ENCODE measurements at places on chromosomes 16 and 17. TPM values are rescaled to one million over a fixed set of nuclear protein-coding genes. Genes with fewer than 3 reads are reported as not detected.
A peak's percentile ranks its signal among the peaks of the same experiment; 100 is the strongest.

The ARL4D gene
- total RNA-seq: 4.1 TPM

The P4HB gene
- 988 TPM for total RNA-seq

The HES7 gene
- total RNA-seq: not detected

DNA sequence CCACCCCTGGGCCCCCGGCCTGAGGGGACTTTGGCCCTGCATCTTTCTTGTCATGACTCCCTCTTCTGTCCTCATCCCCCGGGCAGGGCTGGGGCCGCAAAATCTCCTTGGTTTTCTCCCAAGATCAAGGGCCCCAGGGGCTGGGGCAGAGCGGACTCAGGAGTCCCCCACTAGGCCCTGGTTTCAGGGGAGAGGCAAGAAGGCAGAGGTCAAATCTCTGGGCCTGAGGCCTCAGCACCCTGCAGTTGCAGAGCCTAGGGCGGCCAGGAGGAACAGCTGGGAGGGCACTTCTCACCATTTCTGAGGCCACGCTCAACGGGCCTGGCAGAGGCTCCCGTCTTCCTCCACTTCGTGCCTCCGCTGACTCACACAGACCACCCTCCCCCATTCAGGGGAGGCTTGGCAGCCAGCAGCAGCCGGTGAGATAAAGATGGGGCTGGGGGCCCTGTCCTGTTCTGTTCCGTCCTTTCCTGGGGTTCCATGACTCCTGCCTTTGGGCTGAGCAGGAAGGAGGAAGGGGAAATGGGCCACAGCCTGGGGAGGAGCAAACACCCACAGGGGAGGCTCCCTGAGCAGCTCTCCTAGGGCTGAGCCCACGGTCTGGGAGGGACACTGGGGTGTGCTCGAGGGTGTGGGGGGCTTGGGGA is 12.4 kb downstream of the ZSCAN10 start:
- peak; percentile 66 for DNase-seq
- H3K4me1 ChIP-seq: peaks cover 25% of the 10 kb centered on the region
- H3K36me3 ChIP-seq: no peaks in the 10 kb centered on the region
- H3K27me3 ChIP-seq: no peaks in the 10 kb centered on the region
- no peak overlapping the region for H3K4me3 ChIP-seq
- H3K27ac ChIP-seq: peak overlapping the region; percentile 73

DNA sequence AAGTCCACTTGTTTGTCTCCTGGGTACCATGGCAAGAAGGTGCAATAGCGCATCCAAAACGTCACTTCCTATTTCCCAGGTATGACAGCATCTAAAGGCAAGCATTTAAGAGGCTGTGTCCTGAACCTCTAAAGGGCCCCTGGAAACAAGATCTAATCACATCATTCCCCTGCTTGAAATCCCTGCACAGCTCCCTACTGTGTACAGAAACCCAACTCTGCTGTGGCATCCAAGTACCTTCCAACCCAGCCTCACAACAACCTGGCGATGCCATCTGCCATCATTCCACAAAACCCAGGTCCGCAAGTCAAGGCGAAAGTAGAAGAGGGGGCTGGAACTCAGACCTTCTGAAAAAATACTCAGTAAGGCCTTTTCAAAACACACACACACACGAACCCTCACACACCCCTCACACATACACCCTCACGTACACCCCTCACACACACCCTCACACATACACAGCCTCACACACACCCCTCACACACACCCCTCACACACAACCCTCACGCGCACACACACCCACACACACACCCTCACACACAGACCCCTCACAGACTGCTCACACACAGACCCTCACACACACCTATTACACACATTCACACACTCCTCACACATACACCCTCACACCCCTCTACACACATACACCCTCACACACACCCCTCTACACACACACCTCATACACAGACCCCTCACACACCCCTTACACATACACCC is 24.5 kb downstream of the C17orf67 start:
- no peak for DNase-seq
- H3K27me3 ChIP-seq: no peaks in the 10 kb centered on the region
- no peak overlapping the region for H3K4me3 ChIP-seq
- H3K4me1 ChIP-seq: no peaks in the 10 kb centered on the region
- H3K27ac ChIP-seq: no peak overlapping the region
- no peaks in the 10 kb centered on the region for H3K36me3 ChIP-seq

DNA sequence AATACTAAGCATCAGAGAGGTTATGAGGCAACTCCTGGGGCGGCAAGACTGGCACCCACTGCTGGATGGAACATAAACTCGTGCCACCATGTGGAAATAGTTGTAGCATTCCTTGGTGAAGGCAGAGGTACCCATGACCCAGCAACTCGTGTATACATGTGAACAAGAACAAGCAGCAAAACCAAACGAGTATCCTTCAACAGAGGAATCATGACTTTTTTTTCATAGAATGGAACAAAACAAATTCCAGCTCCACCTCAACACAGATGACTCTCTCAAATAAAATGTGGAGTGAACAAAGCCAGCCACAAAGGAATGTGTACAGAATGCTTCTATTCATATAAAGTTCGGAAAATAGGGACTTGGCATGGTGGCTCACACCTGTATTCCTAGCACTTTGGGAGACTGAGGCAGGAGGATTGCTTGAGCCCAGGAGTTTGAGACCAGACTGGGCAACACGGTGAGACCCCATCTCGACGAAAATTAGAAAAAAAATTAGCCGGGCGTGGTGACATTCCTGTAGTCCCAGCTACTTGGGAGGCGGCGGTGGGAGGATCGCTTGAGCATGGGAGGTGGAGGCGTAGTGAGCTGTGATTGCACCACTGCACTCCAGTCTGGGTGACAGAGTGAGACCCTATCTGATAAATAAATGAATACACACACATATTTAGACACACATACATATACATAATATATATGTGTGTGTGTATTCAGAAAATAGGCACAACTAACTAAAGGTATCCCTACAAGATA is 35.3 kb downstream of the B9D1 start:
- peaks cover 9% of the 10 kb centered on the region for H3K36me3 ChIP-seq

DNA sequence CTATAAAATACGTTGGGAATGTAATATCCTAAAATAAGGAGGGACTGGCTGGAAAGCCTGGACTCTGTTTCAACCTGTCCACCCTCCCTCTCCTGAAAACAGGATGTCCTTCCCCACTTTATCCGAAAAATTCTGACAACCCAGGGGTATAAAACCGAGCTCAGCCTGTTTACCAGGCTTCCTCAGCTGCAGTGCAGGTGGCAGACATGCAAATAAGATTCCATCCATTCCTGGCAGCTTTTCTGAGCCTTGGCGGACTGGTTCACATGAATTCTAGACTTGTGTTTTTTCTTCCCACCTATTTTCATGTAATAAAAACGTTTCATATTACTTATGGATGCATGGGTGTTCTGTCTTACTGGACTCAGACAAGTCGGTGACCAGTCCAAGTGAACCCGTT is 479.3 kb downstream of the KCNJ18 start:
- H3K27me3 ChIP-seq: no peaks in the 10 kb centered on the region
- H3K36me3 ChIP-seq: no peaks in the 10 kb centered on the region
- H3K27ac ChIP-seq: no peak overlapping the region
- no peaks in the 10 kb centered on the region for H3K4me1 ChIP-seq
- no peak for DNase-seq
- H3K4me3 ChIP-seq: no peak overlapping the region

GRCh38 chr17:38420518-38420917 is 7.7 kb upstream of the ARHGAP23 start:
- peaks cover 20% of the 10 kb centered on the region for H3K4me1 ChIP-seq
- H3K4me3 ChIP-seq: no peak overlapping the region
- peaks cover 22% of the 10 kb centered on the region for H3K27me3 ChIP-seq
- DNase-seq: no peak
- no peaks in the 10 kb centered on the region for H3K36me3 ChIP-seq

DNA sequence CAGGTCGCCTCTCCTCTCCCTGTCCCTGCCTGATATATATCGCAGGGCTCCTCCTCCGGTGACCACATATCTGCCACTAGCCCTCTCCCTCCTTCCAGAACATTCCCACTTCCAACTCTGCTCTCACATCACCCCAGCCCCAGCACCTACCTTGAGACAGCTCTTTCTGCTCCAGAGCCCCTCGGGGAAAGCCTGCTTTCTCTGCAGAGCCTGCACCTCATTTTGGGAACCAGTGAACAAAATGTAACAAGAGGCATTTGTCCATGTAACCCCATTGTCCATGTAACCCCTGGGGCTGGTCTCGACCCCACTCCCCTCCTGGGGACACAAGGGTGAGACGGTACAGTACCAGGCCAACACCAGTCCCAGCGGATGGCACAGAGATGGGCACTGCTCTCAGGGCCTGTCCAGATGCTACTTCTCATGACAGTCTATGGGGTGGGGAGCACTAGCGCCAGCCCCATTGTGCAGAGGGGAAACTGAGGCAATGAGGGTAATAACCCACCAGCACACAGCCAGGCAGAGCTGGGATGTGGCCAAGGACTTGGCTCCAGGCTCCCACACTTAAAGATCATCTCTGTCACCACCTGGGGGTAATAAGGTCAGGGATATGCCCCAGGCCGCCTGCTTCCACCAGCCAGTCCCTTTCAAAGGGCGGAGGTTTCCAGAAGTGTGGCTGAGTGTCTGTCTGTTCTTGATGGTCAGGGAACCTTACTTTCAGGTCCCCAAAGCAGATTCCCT is 42.9 kb downstream of the TBC1D16 start:
- DNase-seq: no peak
- H3K27ac ChIP-seq: no peak overlapping the region
- H3K4me3 ChIP-seq: no peak overlapping the region
- H3K36me3 ChIP-seq: no peaks in the 10 kb centered on the region

DNA sequence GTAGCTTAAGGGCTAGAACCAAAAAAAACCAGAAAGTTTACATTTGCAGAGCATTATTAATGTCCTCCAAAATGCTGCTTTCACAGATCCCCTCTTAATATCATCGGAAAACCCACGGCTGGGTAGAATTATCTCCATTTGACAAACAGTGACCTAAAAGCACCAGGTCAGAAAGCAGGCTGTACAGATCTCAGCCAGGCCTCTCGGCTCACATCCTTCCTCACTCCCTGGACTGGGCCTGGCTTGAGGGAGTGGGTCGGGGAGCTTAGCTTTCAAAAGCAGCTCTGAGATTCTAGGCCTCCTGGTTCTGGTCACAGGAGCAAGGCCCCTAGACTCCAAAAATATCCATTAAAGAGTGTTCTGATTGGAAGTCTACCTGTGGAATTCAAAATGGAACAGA is 9.1 kb upstream of the SLC12A3 start:
- no peak overlapping the region for H3K4me3 ChIP-seq
- peaks cover 2% of the 10 kb centered on the region for H3K4me1 ChIP-seq
- no peaks in the 10 kb centered on the region for H3K27me3 ChIP-seq
- peak; percentile 60 for DNase-seq
- H3K27ac ChIP-seq: no peak overlapping the region

- no peaks in the 10 kb centered on the region for H3K36me3 ChIP-seq
- DNase-seq: no peak
- no peak overlapping the region for H3K27ac ChIP-seq
- no peaks in the 10 kb centered on the region for H3K27me3 ChIP-seq
- no peaks in the 10 kb centered on the region for H3K4me1 ChIP-seq
- no peak overlapping the region for H3K4me3 ChIP-seq
These were observed 15.0 kb downstream of the SMIM36 start for GRCh38 chr17:55496094-55496881.

GRCh38 chr16:25013751-25014499 is 1.2 kb downstream of the ARHGAP17 start:
- H3K27ac ChIP-seq: peak overlapping the region; percentile 56
- no peaks in the 10 kb centered on the region for H3K27me3 ChIP-seq
- peak overlapping the region; percentile 75 for H3K4me3 ChIP-seq
- H3K36me3 ChIP-seq: peaks cover 5% of the 10 kb centered on the region
- peaks cover 37% of the 10 kb centered on the region for H3K4me1 ChIP-seq
- DNase-seq: peak; percentile 22

DNA sequence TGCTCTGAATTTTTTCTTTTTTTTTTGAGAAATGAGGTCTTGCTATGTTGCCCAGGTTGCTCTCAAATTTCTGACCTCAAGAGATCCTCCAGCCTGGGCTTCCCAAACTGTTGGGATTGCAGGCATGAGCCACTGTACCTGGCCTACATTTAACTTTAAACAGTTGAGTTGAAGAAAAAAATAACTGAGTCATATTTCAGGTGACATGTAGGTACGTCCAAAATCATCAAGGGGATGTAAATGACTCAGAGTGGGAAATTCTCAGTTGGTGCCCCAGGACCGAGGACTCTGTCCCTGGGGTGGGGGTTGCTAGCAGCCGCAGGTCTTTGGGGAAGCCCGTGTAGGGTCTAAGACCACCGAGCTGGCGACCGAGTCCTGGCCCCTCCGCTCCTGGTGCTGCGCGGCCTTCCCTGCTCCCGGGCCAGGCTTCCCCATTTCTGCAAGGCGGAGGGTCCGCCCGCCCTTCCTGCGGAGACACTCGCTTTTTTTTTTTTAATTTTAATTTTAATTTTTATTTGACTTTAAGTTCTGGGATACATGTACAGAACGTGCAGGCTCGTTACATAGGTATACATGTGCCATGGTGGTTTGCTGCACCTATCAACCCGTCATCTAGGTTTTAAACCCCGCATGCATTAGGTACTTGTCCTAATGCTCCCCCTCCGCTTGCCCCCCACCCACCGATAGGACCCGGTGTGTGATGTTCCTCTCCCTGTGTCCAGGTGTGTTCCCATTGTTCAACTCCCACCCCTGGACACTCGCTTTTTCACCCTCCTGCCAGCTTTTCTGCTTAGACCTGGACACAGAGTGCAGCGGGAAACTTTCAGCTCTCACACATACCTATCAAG is 12.7 kb upstream of the N4BP1 start:
- DNase-seq: no peak
- peaks cover 6% of the 10 kb centered on the region for H3K27me3 ChIP-seq
- no peak overlapping the region for H3K4me3 ChIP-seq
- no peak overlapping the region for H3K27ac ChIP-seq

- H3K36me3 ChIP-seq: peaks cover 2% of the 10 kb centered on the region
- no peak for DNase-seq
- peaks cover 7% of the 10 kb centered on the region for H3K4me1 ChIP-seq
- H3K27ac ChIP-seq: no peak overlapping the region
- no peak overlapping the region for H3K4me3 ChIP-seq
These were observed 50.0 kb downstream of the USP10 start for GRCh38 chr16:84749815-84750214.

DNA sequence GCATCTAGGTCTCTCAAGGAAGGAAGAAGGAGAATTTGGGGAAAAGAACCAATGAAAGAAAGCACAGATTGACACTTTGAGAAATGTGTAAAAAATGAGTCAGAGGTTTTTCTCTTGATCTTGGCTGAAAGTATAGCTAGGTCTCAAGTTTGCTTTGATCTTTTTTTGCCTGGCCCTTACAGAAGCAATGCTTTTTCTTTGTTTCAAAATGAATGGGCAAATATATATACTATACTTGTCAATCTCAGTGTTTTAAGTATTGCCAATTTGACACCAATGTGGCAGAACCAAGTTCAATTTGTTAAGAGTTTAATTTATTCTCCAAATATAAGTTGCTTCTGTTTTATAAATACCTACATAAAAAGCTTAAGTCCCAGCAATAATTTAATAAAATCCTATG is 119.6 kb downstream of the PPM1E start:
- no peaks in the 10 kb centered on the region for H3K36me3 ChIP-seq
- no peak overlapping the region for H3K4me3 ChIP-seq
- no peak overlapping the region for H3K27ac ChIP-seq
- no peaks in the 10 kb centered on the region for H3K4me1 ChIP-seq
- no peaks in the 10 kb centered on the region for H3K27me3 ChIP-seq
- no peak for DNase-seq

- no peaks in the 10 kb centered on the region for H3K27me3 ChIP-seq
- no peak for DNase-seq
- H3K4me3 ChIP-seq: no peak overlapping the region
- H3K27ac ChIP-seq: no peak overlapping the region
- no peaks in the 10 kb centered on the region for H3K36me3 ChIP-seq
These were observed 292.8 kb downstream of the SEC14L1 start for GRCh38 chr17:77433385-77434135.

- DNase-seq: no peak
- no peaks in the 10 kb centered on the region for H3K27me3 ChIP-seq
- H3K36me3 ChIP-seq: no peaks in the 10 kb centered on the region
- no peaks in the 10 kb centered on the region for H3K4me1 ChIP-seq
- H3K27ac ChIP-seq: no peak overlapping the region
- no peak overlapping the region for H3K4me3 ChIP-seq
These were observed 948.7 kb downstream of the KCNJ2 start for GRCh38 chr17:71118039-71118438.
